ENCODE measurements at places on chromosomes 12 and 14.

DNA sequence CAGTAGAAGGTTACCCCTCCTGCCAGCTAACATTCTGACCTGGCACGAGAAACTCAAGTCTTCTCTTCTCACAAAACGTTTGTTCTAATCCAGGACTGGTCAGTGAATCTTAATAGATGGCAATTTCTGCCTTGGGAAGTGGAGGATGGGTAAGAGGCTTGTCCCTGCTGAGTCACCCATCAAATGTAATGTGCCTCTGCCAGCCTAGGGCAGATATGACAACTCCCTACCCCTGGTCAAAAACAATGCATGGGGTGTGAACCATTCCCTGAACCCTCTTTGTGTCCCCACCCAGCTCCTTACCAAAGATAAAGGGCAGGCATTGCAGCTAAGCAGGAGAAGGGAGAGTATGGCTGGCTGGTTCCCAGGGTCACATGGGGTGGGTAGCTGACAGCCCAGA lies 1052.9 kb downstream of the GALC start:
- DNase-seq = no peak

DNA sequence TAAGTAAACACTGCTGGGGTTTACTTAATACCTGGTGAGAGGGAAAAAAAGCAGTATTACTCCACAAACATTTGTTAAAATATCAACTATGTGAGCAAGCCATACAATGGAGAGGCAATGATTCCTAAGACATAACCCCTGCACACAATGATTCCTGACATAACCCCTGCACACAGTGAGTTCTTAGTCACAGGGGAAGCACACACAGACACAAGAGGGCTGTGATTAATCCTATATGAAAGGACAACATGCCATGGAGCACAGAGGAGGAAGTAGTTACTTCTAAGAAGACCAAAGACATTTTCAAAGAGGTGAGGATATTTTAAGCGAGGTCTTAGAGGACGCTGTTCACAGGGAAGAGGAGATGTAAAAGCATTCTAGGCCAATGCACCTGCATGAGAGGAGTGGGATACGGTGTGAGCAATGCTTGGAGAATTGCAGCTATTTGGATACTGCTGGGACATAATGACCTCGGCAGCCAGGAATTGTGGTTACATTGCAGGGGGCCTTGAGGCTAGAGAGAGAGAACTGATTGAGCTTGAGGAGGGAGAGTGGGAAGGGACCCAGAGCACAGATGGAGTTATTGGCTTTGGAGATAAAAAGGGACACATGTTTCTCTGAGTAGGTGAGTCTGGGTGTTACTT lies 211.9 kb downstream of the APAF1 start:
- DNase-seq = no peak

- no peak for DNase-seq
Observed at GRCh38 chr12:40584763-40585162, 107.5 kb upstream of the CNTN1 start.

GRCh38 chr14:52848626-52849025 lies 57.2 kb upstream of the GNPNAT1 start:
- no peak for DNase-seq

GRCh38 chr12:14366209-14367039 lies 942 bp downstream of the ATF7IP start:
- no peak for DNase-seq

GRCh38 chr12:101010896-101011295 lies 199.1 kb downstream of the SLC5A8 start:
- DNase-seq = no peak

DNA sequence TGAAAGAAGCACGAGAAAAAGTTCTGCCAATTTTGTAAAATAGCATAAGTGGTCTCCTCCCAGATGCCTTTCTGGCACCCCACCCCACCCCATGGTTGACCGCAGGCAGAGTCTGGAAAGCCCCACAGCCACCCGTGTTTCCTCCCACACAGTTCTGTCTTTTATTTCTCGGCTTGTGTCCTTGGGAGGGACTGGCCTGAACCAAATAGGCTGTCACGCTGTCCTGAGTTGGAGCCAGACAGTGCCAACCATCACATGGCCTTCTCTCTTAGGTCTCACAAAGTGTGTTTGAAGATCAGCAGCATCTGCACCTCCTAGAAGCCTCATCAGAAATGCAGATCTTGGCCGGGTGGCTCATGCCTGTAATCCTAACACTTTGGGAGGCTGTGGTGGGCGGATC lies 10.2 kb upstream of the LTA4H start:
- no peak for DNase-seq

- DNase-seq = no peak
Observed at GRCh38 chr12:57187222-57188089, 29.1 kb upstream of the NXPH4 start.

DNA sequence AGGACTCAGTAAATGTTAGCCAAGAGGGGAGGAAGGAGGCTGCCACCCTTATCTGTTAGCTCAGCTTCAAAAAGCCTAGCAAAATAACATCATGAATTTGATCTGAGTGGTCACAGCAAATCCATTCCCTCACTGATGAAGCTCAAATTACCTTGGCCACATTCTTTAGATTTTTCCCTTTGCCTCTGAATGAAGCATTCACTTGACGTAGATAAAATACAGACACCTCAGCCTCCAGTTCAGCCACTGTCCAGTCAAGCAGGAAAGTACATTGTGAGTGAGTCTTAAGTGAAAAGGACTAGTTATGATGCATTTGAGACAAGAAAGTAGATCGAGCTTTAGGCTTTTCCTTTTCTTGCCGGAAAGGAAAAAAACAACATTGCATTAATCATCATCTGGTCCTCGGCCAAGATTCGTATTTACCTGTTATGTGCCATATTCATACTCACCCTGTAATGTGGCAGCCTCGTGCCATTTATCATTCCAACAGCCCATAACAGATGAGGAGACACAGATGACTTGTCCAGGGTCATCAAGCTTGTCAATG lies 146.5 kb downstream of the ETV6 start:
- no peak for DNase-seq

DNA sequence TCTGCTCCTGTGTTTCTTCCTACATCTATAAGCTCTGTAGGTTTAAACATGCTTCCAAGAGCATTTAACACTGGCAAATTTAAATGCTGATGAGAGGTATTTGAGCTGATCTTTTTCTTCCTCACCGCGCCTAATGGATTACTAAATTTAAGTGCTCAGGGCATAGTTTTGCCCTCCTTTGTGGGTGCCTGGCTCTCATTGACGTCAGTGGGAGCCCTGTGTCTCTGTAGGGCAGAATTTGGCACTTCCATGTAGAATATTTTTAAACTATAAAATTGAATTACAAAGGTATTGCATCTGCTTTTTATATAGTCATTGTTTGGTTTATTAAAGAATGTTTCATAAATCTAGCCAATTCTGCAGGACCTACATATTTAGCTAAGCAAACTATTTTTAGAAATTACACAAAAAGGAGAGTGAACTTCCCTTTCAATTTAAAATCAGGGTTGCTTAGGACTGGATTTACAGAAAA lies 444.8 kb downstream of the AEBP2 start:
- no peak for DNase-seq

DNA sequence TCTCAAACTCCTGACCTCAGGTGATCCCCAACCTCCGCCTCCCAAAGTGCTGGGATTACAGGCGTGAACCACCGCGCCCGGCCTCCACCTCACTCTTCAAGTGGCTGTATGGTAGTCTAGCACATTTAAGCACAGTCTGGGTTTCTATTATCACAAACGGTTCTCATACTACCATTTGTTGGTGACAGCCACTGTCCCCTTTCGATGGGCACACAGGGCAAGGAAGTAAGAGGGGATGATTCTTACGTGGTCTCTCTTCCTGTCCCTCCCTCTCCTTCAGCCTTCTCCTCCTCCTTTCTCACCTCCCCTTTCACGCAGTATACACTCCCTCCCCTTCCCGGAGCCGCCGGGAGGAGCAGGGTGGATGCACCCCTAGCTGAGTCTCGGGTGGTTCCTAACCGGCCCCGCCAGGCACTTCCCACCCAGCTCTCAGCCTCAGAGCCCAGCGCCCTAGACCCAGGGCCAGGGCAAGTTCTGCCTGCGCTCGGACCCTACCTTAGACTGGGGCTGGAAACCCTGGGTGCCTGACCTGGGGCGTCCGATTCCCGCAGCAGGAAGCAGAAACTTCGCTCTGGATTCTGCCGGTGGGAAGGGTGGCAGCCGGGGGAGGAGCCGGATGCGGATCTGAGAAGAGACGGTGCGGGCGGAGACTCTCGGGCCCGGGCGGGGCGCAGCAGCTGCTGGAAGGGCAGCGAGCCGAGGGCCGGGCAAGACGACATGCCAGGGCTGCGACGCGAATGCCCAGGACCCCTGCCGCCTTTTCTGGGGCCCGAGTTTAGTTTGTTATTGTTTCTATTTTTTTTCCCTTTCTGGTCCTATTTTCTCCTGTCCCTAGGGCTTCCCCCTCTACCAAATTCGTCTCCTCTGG lies at the start of gene TEP1:
TEP1 (minus strand) TSS at position 626 of the 868 bp plus-strand sequence. CDS start 5,062 bp downstream, outside the sequence.
- peak; percentile 83 for DNase-seq

- no peak for DNase-seq
Observed at GRCh38 chr14:58697930-58698642, 60.3 kb downstream of the DACT1 start.

DNA sequence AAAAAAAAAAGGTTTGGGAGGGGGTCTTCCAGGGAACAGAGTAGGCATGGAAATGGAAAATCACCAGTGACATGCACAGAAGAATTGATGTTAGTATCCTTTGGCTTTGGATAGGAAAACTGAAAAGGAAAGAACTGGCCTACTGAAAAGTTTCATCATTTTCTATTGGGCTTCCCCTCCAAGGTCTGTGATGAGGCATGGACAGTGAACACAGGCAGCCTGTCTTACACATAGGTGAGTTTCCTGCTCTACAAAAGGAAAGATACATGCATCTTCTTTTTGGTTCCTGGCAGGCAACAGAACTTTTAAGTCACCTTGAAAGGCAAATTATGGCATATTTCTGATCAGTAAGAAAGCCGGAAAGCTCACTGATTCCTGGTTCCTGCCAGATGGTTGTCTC lies 5.8 kb downstream of the BMAL2 start:
- DNase-seq = no peak

DNA sequence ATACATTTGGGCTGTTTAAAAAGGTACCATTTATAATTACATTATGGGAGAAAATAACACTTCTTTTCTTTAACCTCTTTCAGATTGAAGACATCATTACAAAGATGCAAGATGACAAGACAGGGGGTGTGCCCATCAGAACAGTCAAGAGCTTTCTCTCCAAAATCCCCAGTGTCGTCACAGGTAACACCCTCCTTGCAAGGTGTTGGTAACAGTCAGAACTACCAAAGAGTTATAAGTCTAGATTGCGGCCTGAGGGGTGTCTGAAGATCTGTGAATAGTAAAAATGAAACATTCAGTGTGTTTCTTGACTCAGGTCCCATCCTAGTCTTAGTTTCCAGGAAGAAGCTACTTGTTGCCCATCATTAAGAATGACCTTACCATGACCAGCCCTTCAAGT lies 419.8 kb downstream of the RGS6 start:
- DNase-seq = no peak

GRCh38 chr12:3684449-3685051 lies 68.4 kb downstream of the CRACR2A start:
- DNase-seq = no peak

- DNase-seq = no peak
Observed at GRCh38 chr14:62062645-62063044, 300.4 kb downstream of the SNAPC1 start.

DNA sequence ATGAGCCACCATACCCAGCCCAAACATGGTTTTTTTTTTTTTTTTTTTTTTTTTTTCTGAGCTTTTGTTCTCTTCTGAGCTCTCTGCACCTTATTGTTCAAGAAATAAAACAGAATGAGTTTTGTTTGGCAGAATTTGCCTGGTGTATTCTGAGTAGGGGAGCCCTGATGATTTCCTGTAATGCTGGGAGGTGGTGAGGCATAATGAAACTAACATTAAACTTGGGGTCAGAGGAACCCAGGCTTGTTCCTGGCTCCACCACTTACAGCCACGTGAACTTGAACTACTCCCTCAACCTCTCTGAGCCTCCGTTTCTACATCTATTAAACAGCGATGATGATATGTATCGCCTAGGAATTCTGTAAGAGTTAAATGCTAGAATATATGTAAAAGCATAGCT lies 276.3 kb upstream of the CRY1 start:
- no peak for DNase-seq

GRCh38 chr12:56763753-56764657 lies 881 bp downstream of the HSD17B6 start:
- DNase-seq = no peak

- DNase-seq = no peak
Observed at GRCh38 chr12:126087692-126088091, 1022.5 kb downstream of the AACS start.

DNA sequence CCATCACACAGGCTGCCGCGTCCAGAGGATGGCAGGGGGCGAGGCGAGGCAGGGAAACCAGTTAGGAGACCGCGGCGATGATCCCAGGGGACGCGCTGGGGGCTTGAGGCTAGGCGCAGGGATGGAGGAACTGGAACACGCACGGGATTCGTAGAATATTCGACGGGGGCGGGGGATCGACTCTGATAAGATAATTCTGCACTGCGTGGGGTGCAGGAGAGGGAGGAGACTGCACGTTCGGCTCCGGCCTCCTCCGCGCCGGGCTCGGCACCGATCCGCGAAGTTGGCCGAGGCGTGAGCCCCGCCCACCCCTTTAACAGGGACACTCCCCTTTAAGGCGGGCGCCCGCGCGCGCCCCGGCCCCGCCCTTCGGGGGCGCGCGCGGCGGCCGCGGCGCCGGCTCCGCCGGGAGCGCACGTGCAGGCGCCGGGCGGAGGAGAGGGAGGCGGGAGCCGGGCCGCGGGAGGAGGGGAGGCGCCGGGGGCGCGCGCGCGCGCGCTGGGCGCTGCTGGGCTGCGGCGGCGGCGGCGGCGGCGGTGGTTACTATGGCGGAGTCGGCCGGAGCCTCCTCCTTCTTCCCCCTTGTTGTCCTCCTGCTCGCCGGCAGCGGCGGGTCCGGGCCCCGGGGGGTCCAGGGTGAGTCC lies at the start of gene ACVR1B:
ACVR1B (plus strand) TSS at position 501 of the 644 bp plus-strand sequence; CDS start at position 546, 45 bp downstream.
- DNase-seq = peak; percentile 91

DNA sequence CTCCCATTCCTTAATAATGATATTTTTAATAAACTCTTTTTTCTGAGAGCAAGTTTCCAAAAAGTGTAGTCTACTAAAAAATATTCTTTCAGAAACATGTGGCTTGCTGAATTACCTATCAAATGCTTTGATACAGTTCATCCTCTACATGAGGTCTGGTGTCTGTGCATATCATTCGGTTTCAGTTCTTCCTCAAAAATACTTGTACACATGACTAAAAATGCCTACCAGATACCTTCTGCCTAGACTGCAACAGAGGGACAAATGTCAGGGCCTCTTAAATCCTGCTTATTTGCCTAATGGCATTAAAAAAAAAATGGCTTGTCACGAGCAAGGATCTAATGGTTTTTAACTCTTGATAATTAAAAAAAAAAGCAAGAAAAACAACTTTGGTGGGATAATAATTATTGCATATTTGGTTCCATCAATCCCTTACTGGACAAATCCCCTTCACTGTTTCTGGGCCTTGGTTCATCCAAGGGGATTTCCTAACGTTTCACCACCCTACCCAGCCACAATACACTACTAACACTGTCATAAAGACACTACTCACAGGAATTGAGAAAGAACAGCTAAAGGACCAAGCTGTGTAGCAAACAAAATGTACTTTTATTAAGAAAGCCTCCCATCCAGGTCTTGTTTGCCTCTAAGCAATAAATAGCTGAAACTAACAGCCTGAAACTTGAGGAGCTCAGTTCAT lies 45.7 kb downstream of the PARP11 start:
- peak; percentile 48 for DNase-seq
